Suprapubic skin (tissue), 4 donors: ENCODE measurements at places on chromosomes 12 and 14. TPM values are rescaled to one million over a fixed set of nuclear protein-coding genes. Genes with fewer than 3 reads are reported as not detected.

DNA sequence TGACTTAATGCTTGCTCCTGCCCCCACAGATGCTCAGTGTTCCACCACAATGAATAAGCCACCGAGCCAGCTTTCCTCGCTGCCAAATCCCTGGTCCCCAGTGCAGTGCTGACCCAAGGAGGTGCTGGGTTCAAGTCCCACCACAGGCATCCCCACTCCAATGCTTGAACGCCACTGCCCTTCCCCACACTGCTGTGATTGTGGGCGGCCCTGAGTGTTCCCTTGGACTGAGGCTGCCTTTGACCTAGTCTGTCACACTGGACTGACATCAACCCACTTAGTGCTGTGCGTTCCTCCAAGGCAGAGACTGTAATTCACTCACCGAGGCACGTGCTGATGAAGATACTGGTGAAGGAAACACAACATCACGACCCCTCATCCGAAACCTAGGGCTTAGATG is 83.4 kb upstream of the TMCC3 start:
- DNase-seq: no peak

GRCh38 chr12:87820524-87821202 is 208.5 kb downstream of the C12orf50 start:
- no peak for DNase-seq

GRCh38 chr12:55938826-55939501 is 8.0 kb downstream of the DGKA start:
- DNase-seq: no peak

GRCh38 chr14:56145965-56146364 is 27.8 kb downstream of the PELI2 start:
- no peak for DNase-seq

- no peak for DNase-seq
These were observed 226.8 kb downstream of the NUAK1 start for GRCh38 chr12:105911966-105912365.

- DNase-seq: peak; percentile 26
These were observed 49.2 kb downstream of the FBXL14 start for GRCh38 chr12:1544996-1545700.

Gene LRFN5
- total RNA-seq: 1.1 TPM

Gene HELB
- total RNA-seq: 2.5 TPM

- no peak for DNase-seq
These were observed 57.3 kb downstream of the FLRT2 start for GRCh38 chr14:85587151-85587711.

Gene GUCY2C
- not detected for total RNA-seq

DNA sequence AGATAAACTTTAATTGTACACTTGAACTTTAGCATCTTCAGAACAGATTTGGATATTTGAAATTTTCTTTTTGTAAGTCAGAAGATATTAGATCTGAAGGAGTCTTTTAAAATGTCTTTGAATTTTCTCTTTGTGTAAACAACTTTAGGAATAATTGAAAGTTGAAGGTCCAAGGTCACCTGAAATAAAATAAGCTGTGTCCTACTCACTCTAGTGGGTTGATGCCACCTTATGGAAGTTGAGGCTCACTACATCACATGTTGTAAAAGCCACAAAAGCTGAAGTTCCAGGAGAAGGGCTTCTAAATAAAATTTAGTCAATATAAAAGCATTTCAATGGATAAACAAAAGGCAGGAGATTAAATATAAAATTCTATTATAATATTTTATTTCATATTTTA is 122.0 kb upstream of the ATXN7L3B start:
- no peak for DNase-seq
